ENCODE measurements at places on chromosomes 16 and 17.

- DNase-seq, result no peak
Measured at GRCh38 chr16:88854306-88855111, 2.2 kb downstream of the GALNS start.

- no peak for DNase-seq
Measured at GRCh38 chr17:77886387-77886728, 72.1 kb upstream of the TNRC6C start.

DNA sequence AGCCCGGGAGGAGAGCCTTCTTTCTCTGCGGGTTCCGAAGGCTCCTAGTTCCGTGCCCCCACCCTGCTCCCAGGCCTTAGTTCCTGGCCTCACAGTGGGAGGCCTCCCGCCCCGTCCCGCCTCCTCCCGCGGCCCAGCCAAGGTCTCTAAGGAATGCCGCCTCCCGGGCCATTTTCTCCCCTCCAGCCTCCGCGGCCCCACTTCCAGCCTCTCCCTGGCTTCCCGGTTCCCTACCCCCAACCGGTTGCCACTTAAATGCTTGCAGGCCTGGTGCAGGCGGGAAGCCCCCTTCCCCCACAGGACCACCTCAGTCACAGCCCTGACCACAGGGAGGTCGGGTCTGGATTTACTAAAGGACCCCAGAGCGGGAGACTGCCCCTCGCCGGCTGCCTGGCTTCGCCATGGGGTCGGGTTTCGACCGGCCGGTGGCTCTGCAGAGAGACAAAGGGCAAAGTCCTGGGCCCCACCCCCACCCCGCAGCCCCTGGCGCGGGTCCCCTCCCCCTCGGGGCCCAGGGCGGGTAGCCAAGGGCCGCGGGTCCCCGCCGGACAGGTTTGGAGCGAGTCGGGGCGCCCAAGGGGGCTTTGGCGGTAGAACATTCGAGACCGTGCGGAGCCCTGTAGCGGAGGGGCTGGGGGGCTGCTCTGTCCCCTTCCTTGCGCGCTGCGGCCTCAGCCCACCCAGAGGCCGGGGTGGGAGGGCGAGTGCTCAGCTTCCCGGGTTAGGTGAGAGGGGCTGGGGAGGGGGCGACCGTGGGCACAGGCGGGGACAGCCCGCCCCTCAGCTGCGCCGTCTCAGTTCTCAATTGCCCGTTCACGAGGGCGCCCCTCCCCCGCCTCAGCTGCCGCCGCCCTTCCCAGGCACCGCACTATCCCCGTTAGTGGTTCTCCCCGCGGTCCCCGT, 16.4 kb downstream of the IGF2BP1 start:
- no peak for DNase-seq

GRCh38 chr16:85207357-85207921, 95.2 kb upstream of the CIBAR2 start:
- no peak for DNase-seq

GRCh38 chr17:50518384-50519023, 10.3 kb downstream of the MYCBPAP start:
- no peak for DNase-seq

DNA sequence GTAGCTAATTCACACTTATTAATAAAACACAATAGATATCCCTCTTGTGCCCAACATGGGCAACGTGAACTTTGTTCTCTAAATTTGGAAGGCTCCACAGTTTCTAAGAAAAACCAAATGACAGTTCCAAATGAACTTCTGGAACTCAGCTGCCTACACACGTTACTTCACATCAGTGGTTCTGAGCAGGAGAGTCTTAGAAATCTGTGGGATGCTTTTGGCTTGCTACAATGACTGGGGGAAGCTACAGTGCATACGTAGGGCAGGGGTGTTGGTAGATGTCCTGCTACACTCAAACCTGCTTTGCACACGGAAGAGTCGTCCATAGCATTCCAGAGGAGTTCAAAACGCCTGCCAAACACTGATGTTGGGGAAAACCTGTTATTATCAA, 8.0 kb downstream of the TXNDC11 start:
- DNase-seq, result no peak

- DNase-seq, result no peak
Measured at GRCh38 chr17:77649717-77650211, 308.7 kb upstream of the TNRC6C start.

- no peak for DNase-seq
Measured at GRCh38 chr17:3959295-3959899, 4.8 kb downstream of the ATP2A3 start.

GRCh38 chr17:7479213-7480088, at the start of gene ZBTB4:
ZBTB4 (minus strand) TSS chr17:7479631; CDS start chr17:7466801, 12,830 bp downstream.
- DNase-seq, result no peak

DNA sequence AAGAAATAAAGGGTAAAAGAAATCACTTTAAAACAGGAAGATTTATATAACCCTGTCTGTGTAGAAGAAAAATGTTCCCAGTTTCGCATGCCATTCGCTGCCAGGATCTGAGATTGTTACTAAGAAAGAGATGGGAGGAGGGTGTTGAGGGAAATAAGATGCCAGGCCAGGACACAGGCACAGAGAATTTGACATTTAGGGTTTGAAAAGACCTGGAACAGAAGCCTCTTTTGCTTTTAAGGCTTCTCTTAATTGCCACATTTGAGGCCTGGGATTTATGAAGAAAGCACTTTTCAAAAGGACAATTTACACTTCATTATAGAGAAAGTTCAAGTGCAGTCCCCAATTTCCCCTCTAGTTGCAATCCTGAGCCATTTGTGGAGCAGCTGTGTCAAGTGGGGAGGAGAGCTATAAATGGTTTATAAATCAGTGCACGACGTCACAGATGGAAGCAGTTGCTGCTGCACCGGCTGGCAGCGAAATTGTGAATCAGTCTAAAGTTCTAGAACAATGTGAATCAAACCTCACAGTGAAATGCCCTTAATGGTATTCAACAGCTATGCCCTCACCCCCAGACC, 26.5 kb upstream of the C16orf87 start:
- DNase-seq, result no peak

DNA sequence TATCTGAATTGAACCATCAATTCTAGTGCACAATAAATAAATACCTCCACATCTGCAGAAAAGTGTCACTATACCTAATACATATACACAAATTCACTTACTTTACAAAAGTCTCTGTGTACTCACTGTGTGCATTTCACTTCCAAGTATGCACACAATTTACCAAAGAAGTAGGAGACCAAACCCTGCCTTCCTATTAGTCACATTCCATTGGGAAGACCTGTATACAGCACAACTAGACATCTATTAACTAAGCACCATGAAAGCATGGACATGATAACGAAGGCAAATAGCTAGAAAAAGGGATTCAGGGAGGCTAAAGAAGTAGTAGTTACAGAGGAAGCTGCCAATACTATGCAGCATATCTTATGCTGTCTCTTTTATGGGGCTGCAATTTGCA, 139.5 kb downstream of the SNX11 start:
- DNase-seq, result no peak

DNA sequence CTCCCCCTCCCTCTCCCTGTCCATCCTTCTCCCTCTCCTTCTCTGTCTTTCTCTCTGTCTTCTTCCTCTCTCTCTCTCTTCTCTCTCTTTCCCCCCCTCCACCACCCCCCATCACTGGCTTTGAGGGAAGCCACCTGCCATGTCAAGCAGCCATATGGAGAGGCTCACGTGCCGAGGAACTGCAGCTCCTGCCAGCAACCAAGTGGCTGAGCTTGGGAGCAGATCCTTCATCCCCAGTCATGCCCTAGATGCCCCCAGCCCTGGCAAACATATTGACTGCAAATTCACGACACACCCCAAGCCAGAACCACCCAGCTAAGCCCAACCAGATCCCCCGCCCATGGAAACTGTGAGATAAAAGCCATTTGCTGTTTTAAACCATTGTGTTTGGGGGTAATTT, 40.9 kb upstream of the RBFOX3 start:
- no peak for DNase-seq

DNA sequence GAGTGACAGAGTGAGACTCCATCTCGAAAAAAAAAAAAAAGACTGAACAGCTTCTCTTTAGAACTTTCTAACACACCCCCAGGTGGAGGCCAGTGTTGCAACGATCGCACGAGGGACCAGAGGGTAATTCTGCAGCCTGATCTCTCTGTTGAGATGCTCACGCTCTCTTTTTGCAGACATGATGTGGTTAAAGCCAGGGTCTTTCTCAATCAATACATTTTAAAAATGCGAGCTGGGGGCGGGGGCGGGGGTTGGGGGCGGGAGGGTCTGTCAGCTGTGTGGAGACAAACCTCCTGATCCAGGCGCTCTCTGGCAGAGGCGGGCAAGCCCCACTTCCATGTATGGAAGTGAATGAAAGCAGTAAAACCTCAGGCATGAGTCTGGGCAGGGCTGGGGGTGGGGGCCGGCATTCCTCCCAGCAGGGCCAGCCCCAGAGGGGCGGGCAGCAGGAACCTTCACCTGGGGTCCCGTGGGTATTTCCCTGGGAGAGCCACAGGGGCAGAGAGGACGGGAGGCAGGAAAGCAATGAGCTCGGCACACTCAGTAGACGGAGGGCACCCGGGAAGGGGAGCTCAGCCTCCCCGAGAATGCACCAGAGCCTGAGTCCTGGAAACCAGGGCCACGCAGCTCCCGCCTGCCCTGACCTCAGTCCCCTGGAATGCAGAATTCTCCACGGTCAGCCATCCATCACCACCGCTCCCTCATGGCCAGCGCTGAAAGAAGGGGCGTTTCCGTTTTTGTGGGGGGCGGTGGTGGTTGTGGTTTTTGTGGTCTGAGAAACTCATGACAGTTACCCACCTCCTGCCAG, 28.0 kb downstream of the NXN start:
- DNase-seq, result no peak

GRCh38 chr17:19019041-19019941, 14.7 kb upstream of the FAM83G start:
- no peak for DNase-seq

DNA sequence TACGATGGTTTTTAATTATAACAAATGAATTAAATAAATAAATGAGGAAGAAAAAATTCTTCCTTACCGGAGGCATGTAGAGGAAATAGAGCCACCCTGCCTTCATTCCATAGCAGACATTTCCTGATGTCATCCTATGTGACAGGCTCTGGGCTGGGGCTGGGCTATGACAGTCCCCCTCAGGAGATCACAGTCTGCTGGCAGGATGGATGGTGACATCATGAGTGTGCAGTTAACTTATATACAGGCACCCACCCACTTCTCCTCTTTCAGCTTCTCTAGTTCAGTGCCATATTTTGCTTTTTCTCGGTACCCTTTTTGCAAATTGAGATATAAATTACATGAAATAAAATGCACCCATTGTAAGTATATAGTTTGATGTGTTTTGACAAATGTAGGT, 6.4 kb upstream of the CMTM3 start:
- no peak for DNase-seq

GRCh38 chr17:69511250-69511649, 96.8 kb downstream of the MAP2K6 start:
- no peak for DNase-seq

DNA sequence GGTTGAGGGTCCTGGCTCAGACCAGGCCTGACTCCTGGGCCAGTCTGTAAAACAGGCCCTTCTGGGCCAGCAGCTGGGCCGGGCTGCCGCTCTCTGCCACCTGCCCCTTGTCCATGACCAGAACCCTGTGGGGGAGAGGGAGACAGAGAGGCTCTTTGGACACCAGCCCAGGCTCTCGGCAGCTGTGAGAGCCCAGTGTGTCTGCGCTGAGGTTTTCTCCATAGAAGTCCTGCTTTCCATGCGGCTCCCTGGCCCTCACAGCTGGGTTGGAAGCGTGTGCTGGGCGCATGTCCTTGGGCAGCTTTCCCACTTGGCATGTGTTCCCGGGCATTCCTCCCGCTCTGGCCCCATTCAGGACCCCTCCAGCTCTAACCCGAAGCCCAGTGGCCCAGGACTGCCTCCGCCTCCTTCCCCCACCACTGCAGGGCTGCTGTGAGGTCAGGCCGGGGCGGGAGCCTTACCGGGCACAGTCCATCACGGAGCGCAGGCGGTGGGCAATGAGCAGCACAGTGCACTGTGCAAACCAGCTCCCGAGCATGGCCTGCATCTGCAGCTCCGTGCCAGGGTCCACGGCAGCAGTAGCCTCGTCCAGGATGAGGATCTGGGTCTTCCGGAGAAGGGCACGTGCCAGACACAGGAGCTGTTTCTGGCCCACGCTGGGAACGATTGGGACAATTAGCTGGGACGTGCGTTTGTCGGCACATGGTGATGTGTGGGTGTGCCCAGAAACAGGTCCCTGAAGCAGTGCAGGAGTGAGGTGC, 73.0 kb downstream of the ABCC6 start:
- no peak for DNase-seq

- no peak for DNase-seq
Measured at GRCh38 chr16:79547085-79547484, 53.5 kb downstream of the MAF start.

DNA sequence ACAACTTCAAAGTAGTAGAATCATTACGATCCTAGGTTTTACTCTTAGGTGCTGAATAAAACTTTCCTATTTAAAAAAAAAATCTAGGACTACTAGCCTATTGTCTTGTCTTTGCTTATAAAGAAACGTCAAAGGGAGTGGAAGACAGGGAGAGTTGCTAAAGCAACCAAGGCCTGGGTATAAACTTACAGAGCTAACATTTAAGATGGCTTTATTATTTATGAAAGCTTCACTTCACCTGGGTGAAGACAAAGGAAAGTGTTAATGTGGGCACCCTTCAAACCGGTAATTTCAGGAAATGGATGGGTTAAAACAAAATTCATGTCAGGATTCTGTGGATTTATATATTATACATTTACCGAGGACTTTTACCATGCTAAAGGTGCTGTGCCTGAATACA, 2.5 kb downstream of the DUSP14 start:
- DNase-seq, result no peak

GRCh38 chr17:37741341-37742115, 3.3 kb downstream of the HNF1B start:
- no peak for DNase-seq

DNA sequence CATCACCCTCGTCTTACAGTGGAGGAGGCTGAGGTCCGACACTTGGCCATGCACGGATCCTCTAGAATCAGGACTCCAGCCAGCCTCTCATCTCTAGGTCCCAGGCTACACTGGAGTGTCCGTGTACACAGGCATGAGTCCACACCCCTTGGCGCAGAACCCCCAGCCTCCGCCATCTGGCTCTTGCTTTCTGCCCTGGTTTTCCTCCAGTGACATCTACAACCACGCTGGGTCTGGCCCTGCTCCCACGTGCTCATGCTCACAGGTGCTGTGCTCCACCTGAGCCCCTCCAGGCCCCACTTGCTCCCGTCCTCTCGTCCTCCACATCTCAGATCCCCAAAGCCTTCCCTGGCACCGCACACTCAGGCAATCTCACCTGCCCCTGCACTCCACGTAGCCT, 260.8 kb downstream of the ENGASE start:
- no peak for DNase-seq

Measured in activated CD8-positive, alpha-beta memory T cell treated with anti-CD3 and anti-CD28 coated beads for 1 hour (primary cell).